NCI-H1105 (cell line): ENCODE measurements at places on chromosomes 6 and 20.

DNA sequence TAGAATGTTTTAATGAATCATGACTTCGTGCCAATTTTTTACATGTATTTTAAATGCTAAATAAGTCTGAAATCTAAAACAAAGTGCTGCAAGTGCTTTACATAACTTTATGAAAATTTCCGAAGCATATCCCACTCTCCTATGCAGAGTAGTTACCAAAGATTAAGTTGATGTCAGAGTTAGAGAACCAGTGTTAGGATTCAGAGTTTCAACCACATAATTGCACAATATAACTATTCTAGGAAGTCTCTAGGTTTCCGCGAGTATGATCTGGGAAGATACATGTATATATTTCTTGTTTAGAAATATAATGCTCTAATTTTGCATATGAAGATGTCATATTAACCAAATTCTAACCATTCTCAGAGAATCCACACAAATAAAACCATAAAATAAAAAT, 74.8 kb downstream of the ASCC3 start:
- no peak for DNase-seq

GRCh38 chr6:139037490-139037889, 8.9 kb downstream of the ABRACL start:
- no peak for DNase-seq

GRCh38 chr20:32610472-32611218, 25.5 kb upstream of the NOL4L start:
- peak; percentile 42 for DNase-seq

GRCh38 chr6:117601811-117602150, 530 bp downstream of the GOPC start:
- no peak for DNase-seq

GRCh38 chr6:44342489-44342888, at the start of gene SPATS1:
TSS of gene SPATS1 (plus strand) at chr6:44342650. CDS start at chr6:44343096, 446 bp downstream.
- DNase-seq: no peak

DNA sequence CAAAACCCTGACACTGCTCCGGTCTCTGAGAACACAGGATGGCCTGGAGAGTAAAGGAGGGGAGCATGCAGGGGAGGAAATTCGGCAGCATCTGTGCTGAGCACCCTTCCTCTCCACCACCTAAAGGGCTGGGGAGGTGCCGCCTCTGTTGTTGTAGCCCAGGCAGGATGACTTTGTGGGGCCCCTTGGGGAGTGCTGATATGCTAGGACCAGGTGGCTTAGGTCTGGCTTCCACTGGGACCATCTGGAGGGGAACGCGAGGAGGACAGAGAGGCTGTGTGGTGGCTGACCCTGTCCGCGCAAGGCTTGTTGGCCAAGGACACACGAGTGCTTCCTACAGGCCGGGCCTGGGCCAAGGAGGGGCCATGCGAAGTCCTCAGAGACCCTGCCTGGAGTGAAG, 9.9 kb upstream of the RPS6KA2 start:
- DNase-seq: no peak

GRCh38 chr20:1491281-1491840, at the start of gene SIRPB2:
TSS of gene SIRPB2 (minus strand) at chr20:1491420. CDS start at chr20:1491359, 61 bp downstream.
- no peak for DNase-seq

DNA sequence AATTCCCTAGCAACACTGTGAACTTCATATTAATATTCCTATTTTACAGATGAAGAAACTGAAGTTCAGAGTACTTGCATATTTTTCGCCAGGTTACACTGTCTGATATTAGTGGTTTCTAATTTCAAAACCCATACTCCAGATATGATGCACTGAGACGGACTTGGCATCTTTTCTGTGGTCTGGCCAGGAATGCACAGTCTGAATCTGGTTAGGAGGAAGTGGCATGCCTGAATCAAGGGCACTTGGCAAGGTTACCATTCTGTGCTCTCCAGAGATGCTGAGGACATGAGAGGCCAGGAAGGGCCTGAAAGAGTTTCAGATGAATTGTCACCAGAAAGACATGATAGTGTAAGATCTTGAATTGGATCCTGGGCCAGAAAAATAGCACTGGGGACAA, 150.1 kb downstream of the HAO1 start:
- DNase-seq: no peak

GRCh38 chr6:31510007-31510406, 12.1 kb downstream of the MICB start:
- DNase-seq: no peak

- DNase-seq: no peak
Measured at GRCh38 chr6:3776881-3777507, 25.5 kb upstream of the PXDC1 start.

GRCh38 chr20:21309678-21310467, 6.7 kb downstream of the XRN2 start:
- no peak for DNase-seq

GRCh38 chr6:139582956-139583355, 208.5 kb upstream of the CITED2 start:
- DNase-seq: no peak

DNA sequence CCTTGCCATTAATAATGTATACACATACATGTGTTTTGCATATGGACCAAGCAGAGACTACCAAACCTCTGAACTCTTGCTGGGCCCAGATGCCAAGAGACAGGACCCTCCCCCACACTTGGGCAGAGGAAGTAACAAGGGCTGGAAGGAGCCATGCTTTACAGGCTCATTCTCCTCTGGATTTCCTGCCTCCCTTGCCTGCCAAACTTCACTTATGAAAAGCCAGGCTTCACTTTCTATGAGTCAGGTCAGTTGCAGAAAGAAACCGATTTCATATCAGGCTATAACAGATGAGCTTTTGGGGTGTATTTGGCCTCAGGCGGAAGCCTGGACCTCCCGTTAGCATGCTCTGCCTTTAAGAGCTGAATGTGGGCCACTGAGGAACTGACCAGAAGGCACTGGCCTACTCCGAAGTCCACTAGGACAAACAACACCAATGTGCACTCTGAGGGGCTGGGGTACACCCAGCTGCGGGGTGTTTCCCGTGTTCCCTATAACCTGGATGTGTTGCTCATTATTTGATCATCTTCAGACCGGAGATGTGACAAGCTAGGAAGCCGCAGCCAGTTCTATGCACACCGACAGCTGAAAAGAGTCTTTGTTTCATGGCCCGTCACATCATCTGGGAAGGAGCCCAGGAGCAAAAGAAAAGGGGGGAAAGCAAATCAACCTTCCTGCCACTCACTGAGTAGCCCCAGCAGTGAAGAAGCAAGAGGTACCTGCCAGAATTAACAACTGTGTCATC, 28.5 kb downstream of the HAO1 start:
- DNase-seq: no peak

- no peak for DNase-seq
Measured at GRCh38 chr6:37630281-37630799, 67.3 kb downstream of the MDGA1 start.

- DNase-seq: no peak
Measured at GRCh38 chr6:152296648-152297376, 340.4 kb downstream of the SYNE1 start.

- DNase-seq: no peak
Measured at GRCh38 chr20:62216636-62217566, 3.2 kb downstream of the HRH3 start.

- no peak for DNase-seq
Measured at GRCh38 chr6:169243186-169243585, 10.5 kb downstream of the THBS2 start.

GRCh38 chr6:11718463-11718862, 60.1 kb downstream of the ADTRP start:
- DNase-seq: no peak

GRCh38 chr6:134359302-134359701, 41.4 kb upstream of the SGK1 start:
- no peak for DNase-seq

GRCh38 chr6:140806431-140806830, 1326.3 kb upstream of the GJE1 start:
- no peak for DNase-seq

DNA sequence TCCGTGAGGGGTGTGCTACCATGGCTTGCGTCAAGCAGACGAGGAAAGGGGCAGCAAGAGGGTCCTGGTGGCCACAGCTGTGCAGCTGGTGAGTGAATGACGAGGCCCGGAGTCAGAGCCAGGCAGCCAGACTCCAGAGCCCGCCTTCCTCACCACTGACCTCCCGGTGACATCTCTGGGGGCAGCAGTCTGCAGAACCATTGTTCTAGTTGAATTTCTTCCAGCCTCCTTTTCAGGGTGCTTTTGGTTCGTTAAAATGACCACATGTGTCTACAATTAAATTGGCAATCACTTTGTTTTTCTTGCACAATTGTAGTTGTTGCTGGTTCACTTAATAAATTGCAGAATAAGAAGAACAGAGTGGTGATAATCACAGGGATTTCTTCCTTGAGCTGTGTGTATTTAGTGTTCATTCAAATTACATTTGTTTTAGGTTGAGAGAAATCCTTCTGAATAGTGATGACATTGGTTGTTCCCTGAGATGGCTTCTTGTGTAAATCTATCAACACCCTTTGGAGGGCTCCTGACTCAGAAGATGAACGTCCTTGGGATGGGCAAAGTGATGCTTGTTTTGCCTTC, 96.4 kb downstream of the TULP4 start:
- DNase-seq: no peak

GRCh38 chr6:135665935-135666334, 168.4 kb upstream of the AHI1 start:
- DNase-seq: no peak

- no peak for DNase-seq
Measured at GRCh38 chr6:135006386-135006914, 48.2 kb downstream of the HBS1L start.

DNA sequence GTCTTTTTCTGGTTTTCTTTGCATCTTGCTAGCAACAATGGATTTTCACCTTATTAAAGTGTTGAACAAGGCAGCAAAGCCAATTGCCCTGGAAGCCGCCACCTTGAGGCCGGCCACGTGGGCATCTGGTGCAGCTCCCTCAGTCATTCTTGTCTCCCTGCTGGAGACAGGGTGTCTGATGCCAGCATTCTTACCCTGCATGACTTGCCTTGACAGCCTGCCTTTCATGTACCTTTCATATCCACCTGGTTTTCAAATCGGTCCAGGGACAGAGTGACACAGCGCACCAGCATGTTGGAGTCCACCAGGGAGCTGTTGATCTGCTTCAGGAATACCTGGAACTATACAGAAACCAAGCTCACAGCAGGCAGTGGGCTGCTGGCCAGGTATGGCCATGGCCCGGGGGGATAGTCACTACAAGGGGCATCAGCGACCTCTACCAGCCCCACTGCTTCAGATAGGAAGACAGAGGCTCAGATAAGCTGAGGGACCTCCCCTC, 49.8 kb downstream of the MYH7B start:
- no peak for DNase-seq

GRCh38 chr6:26431258-26432172, 8.8 kb upstream of the BTN3A3 start:
- no peak for DNase-seq

DNA sequence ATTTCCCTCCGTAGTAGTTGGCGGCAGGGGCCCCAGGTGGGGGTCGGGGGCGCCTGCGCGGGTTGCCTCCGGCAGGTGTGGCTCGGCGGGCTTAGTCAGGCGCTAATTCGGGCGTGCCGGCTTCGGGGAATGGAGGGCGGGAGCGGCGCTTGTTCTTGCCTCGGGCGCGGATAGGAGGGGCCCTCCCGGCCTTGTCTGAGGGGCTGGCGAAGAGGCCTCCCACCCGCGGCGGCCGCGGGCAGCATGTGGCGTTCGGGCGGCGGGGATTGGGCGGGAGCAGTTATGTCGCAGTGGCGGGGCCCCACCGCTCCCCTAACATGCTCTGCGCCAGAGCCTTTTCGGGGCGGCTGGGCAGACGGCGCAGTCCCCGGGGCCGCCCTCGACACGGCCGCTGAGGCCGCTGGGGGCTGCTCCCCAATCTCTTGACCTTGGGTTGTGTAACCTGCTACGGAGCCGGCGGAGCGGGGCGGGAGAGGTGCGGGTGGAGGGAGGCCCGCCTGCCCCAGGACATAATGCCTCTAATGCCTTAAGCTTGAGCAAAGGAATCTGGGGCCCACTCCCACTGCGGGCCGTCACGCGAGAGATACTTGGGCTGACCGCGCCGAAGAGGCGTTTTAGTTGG, 1.1 kb downstream of the AMD1 start:
- DNase-seq: peak; percentile 69

DNA sequence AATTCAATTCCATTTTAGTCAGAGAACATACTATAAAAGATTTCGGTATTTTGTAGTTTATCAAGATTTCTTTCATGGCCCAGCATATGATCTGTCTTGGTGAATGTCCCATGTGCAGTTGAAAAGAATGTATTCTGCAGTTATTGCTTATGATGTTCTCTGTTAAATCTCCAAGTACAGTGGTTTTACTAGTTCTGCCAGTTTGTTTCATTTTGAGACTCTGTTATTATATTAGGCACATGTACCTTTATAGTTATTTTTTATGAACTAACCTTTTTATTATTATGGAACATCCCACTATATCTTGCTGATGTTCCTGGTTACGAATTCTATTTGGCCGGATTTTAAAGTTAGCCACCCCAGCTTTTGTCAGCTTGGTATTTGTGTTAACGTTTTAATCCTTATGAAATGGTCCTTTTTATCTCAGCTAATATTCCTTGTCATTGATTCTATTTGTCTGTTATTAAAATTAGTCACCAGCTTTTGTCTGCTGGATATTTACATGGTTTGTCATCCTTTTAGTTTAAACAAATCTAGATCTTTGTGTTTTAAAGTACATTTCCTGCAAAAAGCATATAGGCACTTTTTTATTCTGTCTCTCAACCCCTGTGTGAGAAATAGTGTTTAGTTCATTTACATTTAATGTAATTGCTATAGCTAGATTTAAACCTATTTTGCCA, 48.9 kb downstream of the VTA1 start:
- no peak for DNase-seq

GRCh38 chr6:11218102-11218442, 14.4 kb downstream of the NEDD9 start:
- DNase-seq: no peak

DNA sequence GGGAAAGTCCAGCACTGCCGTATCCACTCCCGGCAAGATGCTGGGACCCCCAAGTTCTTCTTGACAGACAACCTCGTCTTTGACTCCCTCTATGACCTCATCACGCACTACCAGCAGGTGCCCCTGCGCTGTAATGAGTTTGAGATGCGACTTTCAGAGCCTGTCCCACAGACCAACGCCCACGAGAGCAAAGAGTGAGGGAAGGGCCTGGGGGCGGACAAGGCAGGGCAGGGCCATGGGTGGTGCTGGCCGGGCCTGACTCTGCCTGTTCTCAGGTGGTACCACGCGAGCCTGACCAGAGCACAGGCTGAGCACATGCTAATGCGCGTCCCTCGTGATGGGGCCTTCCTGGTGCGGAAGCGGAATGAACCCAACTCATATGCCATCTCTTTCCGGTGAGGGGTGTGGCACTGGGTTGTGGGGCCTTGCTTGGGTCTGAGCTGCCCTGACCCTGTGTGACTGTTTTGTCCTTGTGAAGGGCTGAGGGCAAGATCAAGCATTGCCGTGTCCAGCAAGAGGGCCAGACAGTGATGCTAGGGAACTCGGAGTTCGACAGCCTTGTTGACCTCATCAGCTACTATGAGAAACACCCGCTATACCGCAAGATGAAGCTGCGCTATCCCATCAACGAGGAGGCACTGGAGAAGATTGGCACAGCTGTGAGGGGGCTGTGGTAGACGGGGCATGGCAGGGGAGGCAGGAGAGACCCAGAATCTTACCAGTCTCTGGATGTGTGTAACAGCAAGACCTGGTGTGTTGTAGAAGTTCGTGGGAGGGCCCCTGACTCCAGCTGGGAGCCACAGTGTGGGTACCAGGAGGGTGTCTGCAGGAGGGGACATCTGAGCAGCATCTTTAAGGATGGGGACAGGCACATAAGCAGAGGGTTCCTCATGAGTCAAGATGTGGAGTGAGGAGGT, 29.1 kb downstream of the PLCG1 start:
- no peak for DNase-seq
